ENCODE measurements at places on chromosomes 12 and 14.

GRCh38 chr12:102026728-102027127 lies 35.1 kb downstream of the WASHC3 start:
- no peak for DNase-seq

GRCh38 chr14:23539248-23540140 lies 12.1 kb downstream of the ZFHX2 start:
- DNase-seq = no peak

- no peak for DNase-seq
Observed at GRCh38 chr12:109292342-109292711, 16.8 kb downstream of the FOXN4 start.

GRCh38 chr14:51546603-51547258 lies 105.0 kb upstream of the FRMD6 start:
- DNase-seq = no peak

DNA sequence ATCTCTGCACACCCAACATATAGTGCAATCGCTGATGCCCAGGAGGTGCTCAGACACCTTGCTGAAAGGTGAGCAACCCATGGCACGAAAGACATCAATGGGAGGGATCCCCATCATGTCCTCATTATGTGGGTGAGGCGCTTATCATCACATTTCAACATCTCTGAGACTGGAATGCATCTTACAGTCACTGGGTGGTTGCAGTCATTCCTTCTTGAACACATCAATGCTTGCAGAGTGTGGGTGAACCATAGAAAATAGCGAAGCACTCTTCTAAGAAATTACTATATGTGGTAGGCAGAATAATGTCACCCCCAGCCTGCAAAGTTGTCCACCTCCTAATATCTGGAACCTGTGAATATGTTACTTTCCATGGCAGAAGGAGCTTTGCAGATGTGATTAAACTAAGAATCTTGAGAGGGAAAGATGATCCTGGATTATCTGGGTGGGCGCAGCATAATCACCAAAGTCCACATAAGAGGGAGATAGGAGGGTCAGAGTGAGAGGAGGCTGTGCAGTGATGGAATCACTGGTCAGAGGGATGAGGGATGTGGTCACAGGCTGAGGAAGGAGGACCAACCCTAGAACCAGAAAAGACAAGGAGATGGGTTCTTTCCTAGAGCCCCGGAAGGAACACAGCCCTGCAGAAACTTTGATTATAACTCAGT lies 51.2 kb downstream of the GLRX5 start:
- no peak for DNase-seq

DNA sequence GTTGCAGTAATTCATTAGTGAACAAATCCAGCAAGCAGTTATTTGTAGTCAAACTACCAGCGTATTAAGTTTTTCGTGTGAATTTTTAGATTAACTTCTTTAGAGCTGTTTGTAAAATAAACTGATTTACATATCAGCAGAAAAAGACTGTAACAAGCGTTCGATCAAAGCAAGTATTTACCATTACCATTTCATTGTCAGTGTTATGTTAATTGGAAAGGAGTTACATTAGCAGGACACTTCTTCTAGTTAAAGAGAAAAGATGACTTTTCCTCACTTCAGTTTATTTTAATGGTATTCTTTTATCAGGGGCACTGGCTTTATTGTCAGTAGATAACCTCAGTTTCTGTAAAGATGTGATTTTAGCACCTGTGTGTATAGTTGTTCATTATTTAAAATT lies 151.1 kb upstream of the AEBP2 start:
- no peak for DNase-seq

- peak; percentile 54 for DNase-seq
Observed at GRCh38 chr14:53217316-53217994, 64.3 kb upstream of the DDHD1 start.

Data from stimulated activated CD4-positive, alpha-beta T cell treated with anti-CD3 and anti-CD28 coated beads, TNF-alpha, amount 100 ng/mL, for 4 hours (primary cell).